ENCODE measurements at places on chromosomes 3 and 15.

GRCh38 chr15:99732751-99733267 lies 428 bp downstream of the LYSMD4 start:
- no peak for DNase-seq

GRCh38 chr15:87973501-87974215 lies 282.9 kb downstream of the NTRK3 start:
- no peak for DNase-seq

- no peak for DNase-seq
These were observed 22.9 kb upstream of the PRICKLE2 start for GRCh38 chr3:64247991-64248646.

DNA sequence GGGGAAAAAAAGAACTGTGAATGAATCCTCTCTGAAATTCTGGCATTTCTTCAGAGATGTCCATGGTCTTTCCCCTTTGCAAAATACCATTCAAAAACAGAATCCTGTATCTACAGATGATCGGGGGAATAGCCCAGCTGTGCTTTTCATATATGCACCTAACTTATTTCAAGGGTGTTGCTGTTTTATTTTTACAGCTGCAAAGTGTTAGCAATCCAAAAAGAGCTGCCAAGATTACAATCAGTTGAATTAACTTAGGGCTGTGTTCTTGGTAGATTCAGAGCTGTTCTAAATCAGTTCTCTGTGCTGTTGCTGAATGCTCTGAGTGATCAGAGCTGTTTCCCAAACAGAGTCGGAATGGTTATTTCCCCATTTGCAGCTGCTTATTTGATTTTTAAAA lies 175.7 kb upstream of the SEMA6D start:
- no peak for DNase-seq

- DNase-seq, result no peak
These were observed 941 bp upstream of the SLC26A6 start for GRCh38 chr3:48636149-48636655.

- DNase-seq, result no peak
These were observed 18.7 kb downstream of the MGLL start for GRCh38 chr3:127803619-127804018.

DNA sequence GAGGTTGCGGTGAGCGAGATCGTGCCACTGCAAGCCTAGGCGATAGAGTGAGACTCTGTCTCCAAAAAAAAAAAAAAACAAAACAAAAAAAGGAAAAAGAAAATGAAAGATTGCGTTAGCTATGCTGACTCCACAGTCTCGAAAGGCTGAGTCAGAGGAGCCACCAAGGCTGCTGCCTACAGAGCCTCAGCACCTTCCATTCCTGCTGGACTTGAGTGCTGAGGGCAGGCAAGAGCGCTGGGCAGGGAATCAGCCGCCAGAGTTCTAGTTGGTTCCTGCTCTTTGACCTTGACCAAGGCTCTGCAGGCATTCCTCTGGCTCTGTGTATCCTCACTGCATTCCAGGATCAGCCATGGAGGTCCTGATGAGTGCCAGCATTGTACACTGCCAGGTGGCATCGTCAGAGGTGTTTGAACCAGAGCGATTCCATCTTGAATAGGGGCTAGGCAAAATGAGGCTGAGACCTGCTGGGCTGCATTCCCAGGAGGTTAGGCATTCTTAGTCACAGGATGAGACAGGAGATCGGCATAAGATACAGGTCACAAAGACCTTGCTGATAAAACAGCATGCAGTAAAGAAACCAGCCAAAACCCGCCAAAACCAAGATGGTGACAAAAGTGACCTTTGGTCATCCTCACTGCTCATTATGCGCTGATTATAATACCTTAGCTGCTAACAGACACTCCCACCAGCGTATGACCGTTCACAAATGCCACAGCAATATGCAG lies 5.9 kb downstream of the MESP2 start:
- no peak for DNase-seq

- DNase-seq, result no peak
These were observed 374.0 kb downstream of the SV2B start for GRCh38 chr15:91473894-91474545.

DNA sequence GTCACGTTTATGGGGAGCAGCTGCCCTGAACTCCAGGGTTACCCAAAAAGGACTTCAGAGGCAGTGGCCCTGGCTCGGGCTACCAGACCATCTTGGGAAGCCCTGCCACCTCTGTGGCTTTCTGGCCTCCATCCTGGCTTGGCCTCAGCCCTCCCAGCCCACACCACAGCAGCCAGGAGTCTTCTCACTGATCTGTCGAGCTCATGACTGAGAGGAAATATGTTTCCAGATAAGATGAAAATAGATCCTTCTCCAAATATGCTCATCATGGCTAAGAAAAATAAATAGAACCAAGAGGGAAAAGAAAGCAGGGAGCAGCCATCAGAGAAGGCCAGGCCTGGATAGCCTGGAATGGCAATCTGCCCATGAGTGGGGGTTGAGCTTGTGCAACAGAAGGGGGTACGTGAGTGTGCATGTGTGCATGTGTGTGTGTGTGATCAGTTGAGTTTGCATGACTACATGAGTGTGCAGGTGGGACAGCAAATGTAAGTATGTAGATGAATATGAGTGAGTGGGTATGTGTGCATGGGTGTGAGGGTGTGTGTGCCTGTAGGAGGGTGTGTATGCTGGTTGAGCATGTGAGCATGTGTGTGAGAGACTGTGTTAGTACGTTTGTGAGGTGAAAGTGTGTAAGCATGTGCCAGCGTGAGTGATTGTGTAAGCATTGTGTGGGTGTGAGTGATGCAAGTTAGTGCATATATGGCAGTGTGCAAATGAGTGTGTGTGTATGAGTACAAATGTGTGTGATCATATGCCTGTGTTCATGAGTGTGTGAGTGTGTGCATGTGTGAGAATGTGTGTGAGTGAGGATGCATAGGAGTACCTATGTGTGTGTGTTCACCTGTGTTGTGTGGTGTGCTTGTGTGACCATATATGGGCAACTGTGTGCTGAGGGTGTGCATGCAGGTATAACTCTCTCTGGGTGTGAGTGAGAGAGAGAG lies 9.9 kb upstream of the RFT1 start:
- no peak for DNase-seq

- peak; percentile 54 for DNase-seq
These were observed 6.3 kb downstream of the GORASP1 start for GRCh38 chr3:39101022-39101689.

DNA sequence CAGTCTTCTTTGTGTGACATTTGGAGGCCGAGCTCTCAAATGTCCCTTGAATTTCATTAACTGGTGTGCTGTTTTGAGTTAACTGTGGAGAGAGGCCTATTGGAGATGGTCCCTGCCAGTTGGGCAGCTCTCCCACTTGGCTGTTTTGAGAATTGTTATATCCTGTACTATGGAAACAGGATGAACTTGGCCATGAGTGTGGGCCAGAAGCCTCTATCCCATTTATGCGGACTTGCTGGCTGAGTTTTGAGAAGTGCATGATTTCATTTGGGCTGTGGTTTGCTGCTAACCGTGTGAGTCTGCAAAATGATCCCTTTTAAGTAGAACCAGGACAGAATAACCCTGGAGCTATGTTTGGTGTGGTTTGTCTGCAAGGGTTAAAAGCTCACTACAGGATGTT lies 366.0 kb downstream of the PTPRG start:
- DNase-seq, result no peak

DNA sequence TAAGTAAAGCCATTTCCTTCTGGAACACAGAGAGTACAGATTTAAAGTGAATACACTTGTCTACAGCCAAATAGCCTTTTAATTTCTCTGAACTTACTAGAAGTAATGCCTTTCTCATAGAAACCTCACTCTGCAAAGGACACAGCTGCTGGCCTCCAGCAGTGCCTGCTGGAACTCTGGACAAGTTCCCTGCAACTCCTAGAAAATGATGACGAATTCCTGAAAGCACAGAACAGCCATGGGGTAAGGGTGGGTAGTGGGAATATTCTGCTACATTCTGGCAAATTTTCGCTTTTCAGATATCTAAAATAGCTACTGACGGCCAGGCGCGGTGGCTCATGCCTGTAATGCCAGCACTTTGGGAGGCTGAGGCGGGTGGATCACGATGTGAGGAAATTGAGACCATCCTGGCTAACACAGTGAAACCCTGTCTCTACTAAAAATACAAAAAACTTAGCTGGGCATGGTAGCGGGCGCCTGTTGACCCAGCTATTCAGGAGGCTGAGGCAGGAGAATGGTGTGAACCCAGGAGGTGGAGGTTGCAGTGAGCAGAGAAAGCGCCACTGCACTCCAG lies 34.4 kb downstream of the RYK start:
- DNase-seq, result no peak

GRCh38 chr15:76274226-76274625 lies 37.0 kb downstream of the ETFA start:
- no peak for DNase-seq

DNA sequence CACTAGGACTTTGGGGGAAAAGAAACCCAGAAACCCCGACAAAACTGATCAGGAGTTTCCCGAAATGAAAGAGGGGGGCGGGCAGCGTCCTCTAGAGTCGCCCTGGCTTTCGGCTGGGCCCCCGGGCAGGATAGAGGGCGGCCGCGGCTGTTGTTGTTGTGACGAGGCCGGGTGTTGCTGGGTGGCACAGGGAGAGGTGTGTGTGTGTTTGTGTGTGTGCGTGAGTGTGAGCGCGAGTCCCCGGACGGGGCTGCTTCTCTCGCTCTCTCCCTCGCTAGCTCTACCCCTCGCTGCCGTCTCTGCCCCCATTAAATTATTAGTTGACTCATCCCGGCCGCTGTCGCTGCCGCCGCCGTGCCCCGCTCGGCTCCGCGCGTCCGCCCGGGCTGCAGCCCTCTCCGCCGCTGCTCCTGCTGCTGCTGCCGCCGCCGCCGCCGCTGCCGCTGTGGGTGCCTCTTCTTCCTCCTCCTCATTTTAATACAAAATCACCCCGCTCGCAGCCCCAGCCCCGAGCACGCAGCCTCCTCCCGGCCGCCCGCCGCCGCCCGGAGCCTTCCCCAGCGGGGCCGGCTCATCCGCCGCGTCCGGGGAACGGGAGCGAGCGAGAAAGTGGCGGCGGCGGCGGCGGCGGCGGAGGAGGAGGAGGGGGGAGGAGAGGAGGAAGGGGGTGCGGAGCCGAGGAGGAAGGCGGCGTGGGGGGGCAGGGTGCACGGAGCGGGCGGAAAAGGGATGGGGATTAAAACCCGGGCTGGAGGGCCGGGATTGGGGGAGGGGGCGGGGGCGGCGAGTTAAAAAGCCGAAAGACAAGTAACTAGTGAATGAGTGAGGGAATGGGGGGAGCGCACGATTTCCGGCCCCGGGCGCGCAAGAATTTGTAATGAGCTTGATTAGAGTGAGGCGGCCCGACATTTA lies at the start of gene SATB1:
SATB1 (minus strand) TSS at position 611 of the 912 bp plus-strand sequence. CDS start 4,372 bp downstream, outside the sequence.
- DNase-seq, result peak; percentile 50

- no peak for DNase-seq
These were observed 14.4 kb downstream of the EFCC1 start for GRCh38 chr3:129015388-129016105.

GRCh38 chr3:105526360-105527111 lies 159.8 kb downstream of the ALCAM start:
- no peak for DNase-seq

DNA sequence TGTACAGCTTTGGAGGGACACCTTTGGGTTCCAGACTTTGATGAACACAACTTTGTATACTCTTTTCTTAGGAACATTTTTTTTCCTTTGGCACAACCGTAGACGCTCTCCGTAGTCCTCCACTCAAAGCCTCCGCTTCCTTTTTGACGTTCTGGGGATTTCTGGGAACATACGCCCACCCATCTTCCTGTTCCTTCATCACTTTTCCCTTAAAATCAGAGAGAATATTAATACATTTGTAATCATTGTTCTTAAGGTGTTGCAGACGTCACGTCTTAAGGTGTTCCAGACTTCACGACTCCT lies 405 bp upstream of the SPG21 start:
- DNase-seq, result no peak

DNA sequence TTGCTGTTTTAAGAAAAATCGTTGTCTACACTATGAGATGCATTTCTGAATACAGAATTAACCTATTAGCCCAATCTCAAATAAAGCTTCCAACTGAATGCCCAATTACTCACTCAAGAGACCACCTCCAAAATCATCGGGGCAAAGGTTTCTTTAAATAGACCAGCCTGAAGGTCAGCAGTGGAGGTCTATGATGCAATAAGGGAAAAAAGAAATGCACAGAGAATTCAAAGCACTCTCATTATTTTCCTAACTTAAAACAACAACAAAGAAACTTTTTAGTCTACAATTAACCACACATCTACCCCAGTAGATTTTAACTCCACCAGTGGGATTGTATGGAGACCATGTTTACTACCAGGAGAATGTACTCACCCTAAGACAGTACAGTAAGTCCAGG lies 657.7 kb upstream of the CCDC54 start:
- DNase-seq, result no peak

DNA sequence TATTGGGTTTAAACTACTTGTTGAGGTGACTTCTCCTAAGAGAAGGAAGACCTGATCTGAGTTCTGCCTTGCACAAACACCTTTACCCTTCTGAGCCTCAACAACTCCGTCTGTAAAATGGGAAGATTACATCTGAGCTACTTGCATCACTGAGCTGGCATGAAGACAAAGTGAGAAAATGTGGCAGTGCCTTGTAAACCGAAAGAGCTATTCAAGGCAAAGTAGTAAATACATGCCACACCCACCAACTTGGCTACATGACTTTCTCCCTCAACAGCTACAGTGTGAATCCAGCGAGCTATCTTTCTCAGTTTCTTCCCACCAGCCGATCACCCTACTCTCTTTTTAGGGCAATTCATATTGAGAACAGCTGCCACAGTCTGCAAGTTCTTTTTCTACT lies 148.3 kb downstream of the FOXB1 start:
- DNase-seq, result no peak

DNA sequence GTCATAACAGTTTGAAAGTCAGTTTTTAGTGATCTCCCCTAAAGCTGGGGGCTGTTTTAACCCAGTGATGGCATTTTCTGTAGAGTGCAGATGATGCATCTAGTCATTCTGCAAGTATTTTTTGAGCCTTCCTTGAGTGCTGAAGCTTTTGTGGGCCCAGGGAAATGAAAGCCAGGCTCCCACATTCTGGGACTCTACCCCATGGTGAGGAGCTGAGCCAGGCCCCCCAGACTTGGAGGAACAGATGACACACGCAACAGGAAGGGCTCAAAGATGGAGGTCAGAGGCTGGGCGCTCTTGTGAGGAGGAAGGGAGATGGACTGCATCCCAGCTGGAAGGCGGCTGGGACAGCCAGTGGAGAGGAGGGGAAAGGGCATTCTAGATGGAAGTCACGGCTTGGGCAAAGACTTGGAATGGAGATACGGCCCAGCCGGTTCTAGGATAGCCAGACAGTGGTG lies 40.8 kb downstream of the MRAS start:
- DNase-seq, result no peak

- DNase-seq, result peak; percentile 79
These were observed 52.5 kb upstream of the CHRM5 start for GRCh38 chr15:33915571-33916407.

DNA sequence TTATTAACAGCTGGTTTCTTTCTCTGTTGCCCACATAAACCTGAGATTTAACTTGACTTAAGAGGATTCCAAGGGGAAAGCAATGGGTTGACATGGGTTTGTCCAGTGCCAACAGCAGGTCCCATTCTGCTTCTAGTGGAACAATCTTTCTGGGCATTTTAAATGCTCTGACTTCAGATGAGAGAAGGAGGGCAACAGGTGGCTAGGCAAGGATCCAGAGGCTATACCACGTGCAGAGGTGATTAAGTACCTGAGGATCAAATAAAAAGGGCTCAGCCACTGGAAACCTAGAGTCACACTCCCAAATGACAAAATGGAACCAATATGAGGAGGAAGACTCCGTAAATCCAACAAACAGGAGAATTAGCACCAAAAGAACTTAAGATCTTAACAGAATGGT lies 28.5 kb downstream of the CMTM6 start:
- no peak for DNase-seq

- DNase-seq, result no peak
These were observed 45.8 kb downstream of the KLF15 start for GRCh38 chr3:126311338-126311978.

- no peak for DNase-seq
These were observed 189.6 kb upstream of the GRM7 start for GRCh38 chr3:6671363-6671762.

GRCh38 chr3:100384733-100385525 lies 16.0 kb downstream of the TOMM70 start:
- DNase-seq, result no peak
